CD4-positive, alpha-beta T cell treated with Interleukin-15 for 4 hours (primary cell): ENCODE measurements at places on chromosomes 1 and 21.

DNA sequence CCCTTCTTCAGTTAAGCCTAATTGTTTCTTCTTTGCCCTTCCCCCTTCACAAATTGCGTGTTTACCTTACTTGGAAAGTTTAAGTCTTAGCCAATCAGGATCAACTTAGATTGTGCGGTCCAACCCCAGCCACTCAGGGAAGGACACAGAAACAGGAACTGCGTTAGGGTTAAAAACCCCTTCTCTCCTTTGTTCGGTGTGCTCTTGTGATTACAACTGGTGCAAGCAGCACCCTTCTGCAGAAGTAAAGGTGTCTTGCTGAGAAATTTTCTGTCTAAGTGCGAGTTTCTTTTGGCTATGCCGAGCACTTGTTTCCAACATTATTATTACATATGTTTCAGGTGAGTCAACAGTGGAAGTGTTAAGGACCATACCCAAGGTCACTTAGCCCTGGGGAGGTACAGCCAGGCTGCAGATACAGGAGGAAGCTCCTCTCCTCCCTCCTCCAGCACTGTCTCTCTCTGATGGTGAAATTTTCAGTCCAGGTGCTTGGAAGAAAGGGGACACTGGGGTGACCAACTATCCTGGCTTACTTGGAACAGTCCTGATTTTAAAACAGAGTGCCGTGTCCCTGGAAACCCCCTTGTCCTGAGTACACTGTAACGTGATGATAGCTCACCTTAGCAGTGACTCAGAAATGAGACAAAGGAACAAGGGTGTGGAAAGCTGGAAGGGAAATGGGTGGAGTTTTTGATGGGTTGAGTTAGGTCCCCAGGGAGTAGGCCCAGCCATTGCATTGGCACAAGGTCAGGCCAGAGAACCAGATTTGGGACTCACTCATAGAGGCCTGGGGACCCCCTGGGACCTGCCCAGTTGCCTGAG lies 68.7 kb upstream of the KLHDC7A start:
- no peak for DNase-seq

- no peak for DNase-seq
Measured at GRCh38 chr1:97050506-97050905, 328.9 kb downstream of the PTBP2 start.

GRCh38 chr1:218473522-218473921 lies 128.4 kb downstream of the TGFB2 start:
- DNase-seq = no peak

- DNase-seq = no peak
Measured at GRCh38 chr1:37951041-37951782, 4.4 kb upstream of the INPP5B start.

- DNase-seq = no peak
Measured at GRCh38 chr1:214896921-214897320, 185.6 kb upstream of the KCNK2 start.
